ENCODE measurements at places on chromosomes 2 and 18.
A peak's percentile ranks its signal among the peaks of the same experiment; 100 is the strongest.

GRCh38 chr2:101850991-101851390 lies 140.8 kb upstream of the IL1R2 start:
- DNase-seq: no peak

- no peak for DNase-seq
Measured at GRCh38 chr2:159076241-159076640, 107.8 kb downstream of the TANC1 start.

DNA sequence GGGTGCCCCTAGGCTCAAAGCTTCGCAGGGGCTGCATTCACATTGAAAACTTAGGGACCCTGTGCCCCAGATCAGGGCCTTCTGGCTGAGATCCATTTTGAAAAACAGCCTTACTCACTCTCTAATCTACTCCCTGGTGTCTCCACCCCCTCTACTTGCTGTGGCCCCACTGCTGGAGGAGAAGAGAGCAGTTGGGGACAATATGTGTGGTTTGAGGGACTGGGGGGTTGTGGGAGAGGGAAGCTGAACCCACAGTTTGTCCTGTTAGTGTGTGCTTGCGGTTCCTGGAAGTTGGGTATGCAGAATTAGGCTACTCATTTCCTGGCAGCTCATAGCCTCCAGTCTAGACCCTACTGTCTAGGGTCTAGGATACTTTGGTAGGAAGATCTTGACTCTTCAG lies 211.4 kb downstream of the PRKCE start:
- no peak for DNase-seq

DNA sequence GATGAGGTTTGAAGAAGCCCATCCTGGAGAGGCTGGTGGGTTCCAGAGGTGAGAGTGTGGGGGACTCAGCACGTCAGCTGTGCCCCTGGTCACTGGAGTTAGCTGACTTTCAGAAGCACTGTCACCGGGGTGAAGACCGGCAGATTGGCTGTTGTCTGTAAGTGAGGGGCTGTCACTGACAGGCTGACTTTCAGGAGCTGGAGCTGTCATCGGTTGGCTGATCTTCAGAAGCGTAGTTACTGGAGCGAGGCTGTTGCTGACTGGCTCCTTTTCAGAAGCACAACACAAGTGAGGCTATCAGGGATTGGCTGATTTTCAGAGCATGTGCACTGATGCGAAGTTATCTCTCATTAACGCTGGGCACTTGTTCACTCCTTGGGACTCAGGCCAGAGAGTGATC lies 738.4 kb upstream of the ID2 start:
- no peak for DNase-seq

DNA sequence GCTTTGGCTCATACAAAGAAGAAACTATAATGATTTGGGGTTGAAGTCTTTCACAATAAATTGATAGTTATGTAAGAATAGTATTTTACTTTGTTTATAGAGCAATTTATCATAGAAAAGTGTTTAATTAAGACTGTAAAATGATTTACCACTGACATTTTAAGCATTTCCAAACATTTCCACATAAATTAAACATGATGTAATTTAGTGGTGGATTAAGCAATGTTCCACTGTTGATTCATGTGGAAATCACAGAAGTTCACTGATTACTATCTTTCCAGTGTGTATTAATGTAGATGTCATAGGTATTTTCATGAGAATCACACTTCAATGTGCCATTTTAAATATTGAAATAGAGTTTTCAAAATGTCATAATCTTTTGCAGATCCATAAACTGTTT lies 40.1 kb upstream of the GRB14 start:
- DNase-seq: no peak

GRCh38 chr2:29463181-29463900 lies 348.1 kb downstream of the CLIP4 start:
- no peak for DNase-seq

DNA sequence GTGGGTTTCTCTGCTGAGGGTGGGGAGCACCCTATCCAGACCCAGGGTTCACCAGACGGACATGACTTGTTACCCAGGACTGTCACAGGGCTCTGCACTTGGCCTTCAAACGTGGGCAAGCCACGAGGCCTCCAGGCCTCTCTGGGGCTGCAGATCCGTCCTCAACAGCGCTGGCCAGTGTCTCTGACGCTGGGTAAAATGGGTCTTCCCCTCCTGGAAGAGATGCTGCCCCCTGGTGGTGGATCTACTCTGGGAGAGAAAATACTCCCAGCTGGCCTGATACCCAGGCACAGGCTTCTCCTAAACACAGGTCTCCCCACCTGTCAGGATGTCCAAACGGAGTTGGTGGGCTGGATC lies 3.7 kb downstream of the GPR17 start:
- DNase-seq: peak; percentile 74

DNA sequence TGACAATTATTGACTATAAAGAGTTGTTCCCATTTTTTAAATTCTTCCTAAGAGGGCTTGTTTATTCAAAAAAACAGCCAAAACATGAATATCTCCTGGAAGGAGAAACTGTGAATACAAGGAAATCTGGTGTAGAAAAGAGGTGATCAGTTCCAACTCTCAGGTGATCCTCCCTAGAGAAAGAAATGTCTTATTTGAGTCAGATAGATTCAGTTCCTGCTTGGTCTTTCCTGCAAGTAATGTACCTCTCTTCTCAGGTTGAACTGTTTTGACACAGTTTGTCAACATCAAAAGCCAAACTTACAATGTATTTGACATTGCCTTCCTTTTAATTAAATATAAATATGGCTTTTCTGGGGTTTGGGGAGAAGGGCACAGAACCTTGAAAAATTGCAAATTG lies 567.4 kb downstream of the ARHGAP15 start:
- DNase-seq: no peak

- no peak for DNase-seq
Measured at GRCh38 chr2:174332217-174332963, 2.4 kb upstream of the SP9 start.

DNA sequence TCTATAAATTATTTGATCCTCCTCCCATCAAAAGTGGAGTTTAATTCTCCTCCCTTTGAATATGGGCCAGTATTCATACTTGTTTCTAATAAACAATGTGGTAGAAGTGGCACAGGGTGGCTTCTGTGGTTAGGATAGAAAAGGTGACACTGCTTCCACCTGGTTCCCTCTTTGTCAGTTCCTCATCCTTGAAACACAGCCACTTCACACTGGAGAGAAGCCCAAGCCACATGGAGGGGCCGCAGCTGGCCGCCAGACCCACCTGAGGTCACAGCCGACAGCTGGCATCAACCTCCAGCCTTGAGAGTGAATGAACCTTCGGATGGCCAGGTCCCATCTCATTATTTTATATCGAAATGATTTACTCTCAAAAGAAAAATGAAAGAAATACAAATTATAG lies 27.5 kb upstream of the SLC66A3 start:
- no peak for DNase-seq

DNA sequence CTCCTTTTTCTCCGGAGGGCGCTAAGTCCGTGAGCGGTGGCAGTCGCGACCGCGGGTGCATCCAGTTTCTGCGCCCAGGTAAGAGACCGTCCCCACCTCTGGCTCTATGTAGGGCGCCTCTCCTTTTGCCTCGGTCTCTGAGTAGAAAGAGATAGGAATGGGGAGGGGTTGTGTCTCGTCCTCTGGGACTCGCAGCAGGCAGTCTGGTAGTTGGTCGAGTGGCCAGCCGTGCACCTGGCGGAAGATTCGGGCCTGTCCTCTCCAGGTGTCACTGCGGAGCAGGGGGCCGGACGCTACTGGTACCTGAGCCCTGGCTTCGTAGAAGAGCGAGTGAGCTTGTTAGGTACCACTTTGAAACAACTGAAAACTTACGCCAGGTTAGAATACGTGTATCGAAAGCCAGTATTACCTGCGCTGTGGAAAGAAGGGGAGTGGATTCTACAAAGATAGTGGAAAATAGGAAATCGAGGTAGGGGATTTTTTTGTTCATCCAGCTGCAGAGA lies 403 bp downstream of the MAP2 start:
- no peak for DNase-seq

GRCh38 chr2:194096402-194096801 lies 1560.6 kb upstream of the SLC39A10 start:
- DNase-seq: no peak

- no peak for DNase-seq
Measured at GRCh38 chr18:45100321-45101105, 419.8 kb downstream of the SETBP1 start.

DNA sequence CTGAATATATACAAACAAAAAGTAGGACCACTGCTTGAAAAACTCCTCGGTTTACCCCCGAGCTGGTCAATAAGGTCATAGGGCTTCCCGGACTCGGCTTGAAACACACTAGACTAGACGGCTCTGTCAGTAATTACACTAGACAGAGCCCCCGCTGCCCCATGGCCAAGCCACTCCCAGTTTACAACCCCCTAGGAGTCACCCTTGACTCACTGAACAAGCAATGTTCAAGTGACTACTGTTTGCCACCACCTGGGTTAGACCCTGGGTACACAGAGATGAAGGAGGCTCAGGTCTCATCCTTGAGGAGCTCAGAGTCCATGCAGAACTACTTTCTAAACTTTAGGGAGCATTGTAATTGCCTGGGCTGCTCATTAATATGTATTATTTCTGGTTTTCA lies 13.7 kb upstream of the PRELID3A start:
- DNase-seq: no peak

DNA sequence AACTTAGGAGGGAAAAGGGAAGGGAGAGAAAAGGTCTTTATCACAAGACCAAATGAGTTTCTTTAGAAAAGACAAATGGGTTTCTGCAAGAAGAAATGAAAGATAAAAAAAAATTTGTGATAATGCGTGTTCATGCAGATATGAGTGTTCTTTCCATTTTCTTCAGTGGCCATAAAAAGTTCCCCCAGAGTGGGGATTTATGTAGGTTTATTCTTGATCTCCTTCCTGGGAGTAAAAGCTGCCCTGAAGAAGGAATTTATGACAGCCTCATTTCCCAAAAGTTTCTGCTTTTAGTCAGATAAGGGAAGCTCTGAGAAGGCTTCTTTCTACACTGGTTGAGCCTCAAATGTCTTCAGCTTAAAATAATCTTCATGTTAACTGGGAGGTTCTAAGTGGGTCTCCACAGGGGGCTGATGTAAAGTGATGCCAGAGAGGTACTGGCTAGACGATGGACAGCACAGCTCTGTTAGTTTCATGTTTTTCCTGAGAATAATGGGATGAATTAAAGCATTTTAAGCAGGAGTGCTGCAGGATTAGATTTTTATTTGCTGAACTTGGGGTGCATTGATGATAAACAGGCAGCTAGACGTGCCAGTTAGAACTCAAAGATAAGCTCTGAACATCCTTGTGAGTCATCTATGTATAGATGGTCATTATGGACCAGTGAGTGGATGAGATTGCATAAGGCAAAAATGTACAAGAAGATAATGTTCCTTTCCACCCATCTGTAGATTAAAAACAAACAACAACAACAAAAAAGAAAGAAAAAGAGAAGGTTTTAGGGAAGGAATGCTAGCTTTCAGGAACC lies 99.4 kb upstream of the MSH2 start:
- DNase-seq: no peak

DNA sequence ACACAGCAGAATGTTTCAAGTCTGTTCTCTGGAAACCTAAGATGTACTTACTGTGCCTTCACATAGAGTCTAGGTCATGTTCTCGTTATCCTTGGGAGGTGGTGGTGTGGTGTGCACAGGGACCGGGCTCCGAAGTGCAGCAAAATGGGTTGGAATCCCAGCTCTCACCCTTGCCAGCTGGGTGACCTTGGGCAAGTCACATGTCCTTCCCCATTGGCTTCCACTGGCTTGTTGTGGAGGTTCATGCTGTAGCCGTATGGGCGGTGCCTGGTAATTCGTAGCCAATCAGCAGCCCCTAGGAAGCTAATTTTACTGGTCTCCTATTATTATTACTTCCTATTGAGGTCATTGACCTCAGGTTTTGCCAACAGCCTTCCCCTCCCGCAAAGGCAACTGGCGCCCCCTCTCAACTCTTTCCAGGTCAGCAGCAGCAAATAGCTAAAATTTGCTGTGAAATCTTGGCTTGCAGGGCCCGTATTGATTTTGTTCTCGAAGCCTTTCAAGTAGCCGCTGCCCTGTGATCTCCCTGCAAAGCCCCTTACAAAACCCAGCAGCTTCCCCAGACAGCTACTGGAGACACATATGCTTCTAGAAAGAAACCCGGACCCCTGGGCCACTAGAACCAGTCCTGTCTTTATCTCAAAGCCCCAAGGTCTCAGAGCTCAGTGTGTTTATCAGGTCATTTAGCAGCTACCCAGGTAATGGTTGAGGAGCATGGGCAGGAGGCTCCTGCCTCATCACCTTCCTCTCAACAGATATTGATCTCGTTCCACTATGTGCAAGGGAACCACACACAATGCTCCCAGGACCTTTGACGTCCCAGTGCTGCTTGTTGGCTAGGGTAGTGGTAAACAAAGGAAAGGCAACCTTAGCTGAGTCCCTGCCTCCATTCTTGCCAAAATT lies 66.5 kb upstream of the SLC1A4 start:
- no peak for DNase-seq

- no peak for DNase-seq
Measured at GRCh38 chr2:119782308-119783027, 22.7 kb downstream of the PTPN4 start.

- no peak for DNase-seq
Measured at GRCh38 chr2:212033888-212034287, 504.7 kb downstream of the ERBB4 start.

DNA sequence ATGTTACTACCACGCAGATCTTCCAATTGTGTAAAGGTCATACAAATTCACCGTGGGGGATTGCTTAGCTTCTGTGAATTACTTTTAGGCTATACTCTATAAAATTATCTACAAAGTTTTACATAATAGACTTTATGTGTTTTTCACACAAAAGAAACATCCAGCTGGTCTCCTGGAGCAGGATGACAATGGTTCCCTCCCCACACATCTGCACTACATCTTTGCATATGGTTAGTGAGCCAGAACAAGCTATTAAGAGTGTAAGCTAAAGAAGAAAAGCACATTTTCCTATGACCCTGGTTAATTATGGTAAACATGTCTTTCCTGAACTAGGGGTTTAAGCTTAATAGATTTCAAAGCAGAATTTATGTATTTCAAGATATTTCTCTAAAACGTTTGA lies 295.1 kb downstream of the ASXL3 start:
- DNase-seq: no peak

GRCh38 chr2:233807966-233808935 lies 30.1 kb downstream of the MROH2A start:
- no peak for DNase-seq

DNA sequence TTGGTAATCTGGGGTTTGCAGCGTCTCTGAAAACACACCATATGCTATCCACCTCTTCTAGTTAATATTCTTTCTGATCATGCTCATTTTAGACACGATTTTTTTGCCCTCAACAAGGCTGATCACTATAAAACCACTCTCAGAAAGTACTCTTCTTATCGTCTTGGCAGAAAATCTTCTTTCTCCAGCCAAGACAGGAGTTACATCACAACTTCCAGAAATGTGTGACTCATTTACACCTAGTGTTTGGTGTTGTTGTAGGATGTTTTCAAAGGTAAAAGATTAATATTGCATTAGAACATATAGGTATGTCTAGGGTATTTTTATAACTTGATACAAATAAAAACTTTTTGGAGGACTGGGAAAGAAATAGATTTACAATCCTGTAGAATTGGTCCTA lies 138.5 kb upstream of the NETO1 start:
- no peak for DNase-seq

GRCh38 chr2:224778474-224778877 lies 62.3 kb upstream of the CCDC195 start:
- no peak for DNase-seq

GRCh38 chr18:61893309-61893970 lies 633 bp upstream of the RNF152 start:
- no peak for DNase-seq
